CD4-positive, alpha-beta T cell treated with Interleukin-2 at 100 ng/mL for 4 hours (primary cell): ENCODE measurements at places on chromosomes 16 and 17.

- DNase-seq, result no peak
Measured at GRCh38 chr16:24062270-24062817, 193.8 kb upstream of the CACNG3 start.

DNA sequence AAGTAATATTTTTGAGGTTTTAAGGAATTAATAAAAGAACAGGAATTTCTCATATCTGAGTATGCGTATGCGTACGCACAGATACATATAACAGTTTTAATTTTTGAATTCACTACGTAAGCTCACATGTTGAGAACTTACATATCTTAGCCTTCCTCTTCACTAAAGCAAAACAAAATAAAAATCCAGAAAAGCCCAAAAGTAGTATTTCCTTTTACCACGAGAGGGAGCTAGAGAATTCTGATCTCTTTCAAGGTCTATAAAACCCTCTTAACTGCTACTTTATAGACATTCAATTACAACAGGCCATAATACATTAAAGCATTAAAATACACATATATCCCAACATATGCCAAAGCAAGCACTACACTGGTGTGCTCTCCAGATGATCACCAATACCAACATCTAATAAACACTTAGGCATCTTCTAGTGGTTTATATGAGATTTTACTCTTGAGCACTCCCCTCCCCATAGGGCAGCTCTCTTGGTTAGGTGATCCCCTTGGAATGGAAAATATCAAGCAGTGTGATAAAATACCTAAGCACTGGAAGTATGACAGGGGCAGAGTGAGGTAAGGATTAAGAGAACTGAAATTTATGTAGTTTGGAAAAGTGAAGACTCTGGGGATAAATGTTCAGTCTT is 94.0 kb downstream of the SKAP1 start:
- peak; percentile 81 for DNase-seq

GRCh38 chr16:55656691-55657092 is 904 bp downstream of the SLC6A2 start:
- DNase-seq, result no peak

- no peak for DNase-seq
Measured at GRCh38 chr16:1398351-1398750, 16.2 kb downstream of the UNKL start.

DNA sequence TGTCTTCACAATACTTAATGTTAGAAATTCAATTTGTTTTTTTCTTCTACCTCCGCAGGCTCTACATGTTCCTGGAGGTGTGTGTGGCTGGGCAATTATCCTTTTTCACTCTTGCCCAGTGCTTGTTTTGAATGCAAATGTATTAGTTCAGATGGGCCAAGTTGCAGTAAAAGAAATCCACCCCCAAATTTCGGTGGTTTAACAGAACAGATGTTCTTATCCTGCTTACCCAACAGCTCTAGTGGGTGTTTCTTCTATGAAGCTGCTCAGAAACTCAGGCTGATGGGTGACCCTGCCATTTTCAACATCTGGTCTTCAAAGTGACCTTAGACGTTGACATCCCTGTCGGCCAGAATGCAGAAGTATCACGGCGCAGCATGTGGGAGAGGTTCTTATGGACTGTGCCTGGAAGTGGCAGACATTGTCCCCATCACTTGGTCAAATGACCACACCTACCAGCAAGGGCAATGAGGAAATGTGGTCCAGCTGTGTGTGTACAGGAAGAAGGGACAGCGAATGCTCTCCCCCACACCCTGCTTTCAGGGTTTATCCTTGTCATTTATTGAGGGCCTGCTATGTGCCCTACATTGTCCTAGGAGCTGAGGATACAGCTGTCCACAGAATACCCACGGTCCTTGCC is 157.3 kb downstream of the CDH13 start:
- DNase-seq, result no peak

GRCh38 chr17:1123393-1123831 is 56.4 kb downstream of the ABR start:
- DNase-seq, result no peak

DNA sequence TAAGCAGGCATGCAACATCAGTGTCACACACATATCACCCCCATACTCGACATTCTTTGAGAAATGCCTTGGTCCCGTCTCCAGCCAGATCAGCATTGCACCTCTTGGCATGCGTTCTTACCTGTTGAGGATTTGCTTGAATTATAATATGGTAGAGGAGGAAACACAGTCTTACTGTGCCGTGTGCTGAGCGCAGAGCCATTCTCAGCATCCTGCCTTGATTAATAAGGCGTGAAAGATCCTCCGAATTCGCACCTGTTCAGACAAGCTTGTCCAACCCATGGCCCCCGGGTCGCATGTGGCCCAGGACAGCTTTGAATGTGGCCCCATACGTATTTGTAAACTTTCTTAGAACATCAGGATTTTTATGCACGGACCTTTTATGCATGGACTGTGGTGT is 408.1 kb downstream of the WWOX start:
- no peak for DNase-seq

DNA sequence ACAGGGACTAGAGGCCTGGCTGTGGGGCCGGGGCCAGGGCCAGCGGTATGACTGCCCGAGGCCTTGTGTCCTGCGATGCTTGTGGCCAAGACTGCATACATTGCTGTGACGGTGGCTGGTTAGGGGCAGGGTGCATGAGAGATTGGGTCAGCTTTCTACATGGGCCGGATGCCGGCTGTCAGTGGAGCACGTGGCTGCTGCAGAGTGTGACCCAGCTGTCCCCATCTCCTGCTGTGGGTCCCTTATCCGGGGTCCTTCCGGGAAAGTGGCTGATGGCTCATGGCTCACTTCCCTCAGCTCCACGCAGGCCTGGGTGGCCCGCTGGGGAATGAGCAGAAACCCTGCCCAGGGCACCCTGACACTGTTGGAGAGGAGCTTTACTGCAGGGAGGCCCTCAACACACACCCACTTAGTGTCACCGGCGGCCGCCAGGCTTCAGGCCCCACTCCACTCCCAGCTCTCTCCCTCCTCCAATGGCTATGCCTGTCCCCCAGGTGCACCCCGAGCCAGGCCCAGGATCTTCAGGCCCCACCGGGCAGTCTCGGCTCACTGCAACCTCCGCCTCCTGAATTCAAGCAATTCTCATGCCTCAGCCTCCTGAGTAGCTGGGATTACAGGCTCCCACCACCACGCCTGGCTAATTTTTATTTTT is 808 bp upstream of the RGS11 start:
- DNase-seq, result no peak

DNA sequence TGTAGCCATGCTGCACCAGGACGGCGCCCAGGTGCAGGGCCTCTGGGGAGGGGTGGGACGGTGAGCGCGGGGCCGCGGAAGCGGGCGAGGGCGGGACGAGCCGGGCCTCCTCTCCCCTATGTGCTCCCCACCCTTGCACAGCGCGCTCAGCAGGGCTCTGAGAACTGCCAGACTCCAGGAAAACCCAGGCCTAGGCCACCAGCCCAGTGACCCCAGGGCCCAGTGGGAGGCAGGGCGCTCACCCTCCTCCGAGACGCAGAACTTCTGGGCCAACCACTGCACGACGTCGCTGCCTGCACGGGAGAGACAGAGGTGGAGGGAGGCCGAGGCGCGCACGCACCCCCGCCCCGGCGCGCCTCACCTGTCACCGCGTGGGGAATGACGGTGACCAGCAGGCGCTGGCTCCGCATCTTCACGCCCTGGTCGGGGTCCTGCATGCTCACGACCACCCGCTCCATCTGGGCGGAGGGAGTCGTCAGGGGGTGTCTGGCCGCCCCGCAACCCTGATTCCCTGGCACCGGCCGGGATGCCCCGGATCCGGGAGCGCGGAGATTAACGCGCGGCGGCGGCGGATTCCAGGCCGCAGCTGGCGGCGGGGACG is 603 bp downstream of the RGS11 start:
- DNase-seq, result no peak

GRCh38 chr16:77408607-77409006 is 26.2 kb downstream of the ADAMTS18 start:
- no peak for DNase-seq

DNA sequence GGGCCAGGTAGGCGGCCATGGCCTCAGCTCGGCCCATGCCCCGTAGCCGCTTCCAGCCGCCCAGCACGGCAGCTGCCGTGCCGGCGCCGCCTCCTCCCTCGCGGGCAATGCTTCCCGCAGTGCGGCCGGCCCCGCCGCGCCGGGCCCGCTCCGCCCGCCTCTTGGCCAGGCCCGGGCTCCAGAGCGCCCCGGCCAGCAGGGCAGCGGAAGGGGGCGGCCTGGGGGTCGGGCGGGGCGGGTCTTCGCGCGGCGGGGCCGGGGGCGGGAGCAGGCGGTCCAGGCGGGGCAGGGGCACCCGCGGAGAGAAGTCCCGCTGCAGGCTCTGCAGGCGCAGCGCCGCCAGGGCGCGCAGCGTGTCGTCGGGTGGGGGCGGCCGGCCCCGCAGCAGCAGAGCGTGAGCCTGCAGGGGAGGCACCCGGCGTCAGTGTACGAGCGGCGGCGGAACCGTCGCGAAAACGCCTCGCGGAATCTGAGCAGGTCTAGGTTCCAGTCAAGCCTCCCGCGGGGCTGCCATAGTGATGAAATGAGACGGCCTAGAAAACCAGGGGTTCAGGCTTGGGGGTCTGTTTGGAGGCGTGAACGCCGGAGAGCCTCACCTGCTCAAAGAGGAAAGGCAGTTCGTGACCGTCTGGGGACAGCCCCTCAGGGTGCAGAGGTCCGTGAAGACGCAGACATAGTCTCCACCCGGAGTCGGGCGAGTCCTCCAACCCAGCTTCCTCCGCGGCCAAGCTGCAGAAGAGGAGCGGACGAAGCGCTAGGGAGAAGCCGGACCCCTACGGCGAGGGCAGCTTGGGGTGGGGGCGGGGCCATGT is 6.6 kb downstream of the PLEKHH3 start:
- peak; percentile 38 for DNase-seq

DNA sequence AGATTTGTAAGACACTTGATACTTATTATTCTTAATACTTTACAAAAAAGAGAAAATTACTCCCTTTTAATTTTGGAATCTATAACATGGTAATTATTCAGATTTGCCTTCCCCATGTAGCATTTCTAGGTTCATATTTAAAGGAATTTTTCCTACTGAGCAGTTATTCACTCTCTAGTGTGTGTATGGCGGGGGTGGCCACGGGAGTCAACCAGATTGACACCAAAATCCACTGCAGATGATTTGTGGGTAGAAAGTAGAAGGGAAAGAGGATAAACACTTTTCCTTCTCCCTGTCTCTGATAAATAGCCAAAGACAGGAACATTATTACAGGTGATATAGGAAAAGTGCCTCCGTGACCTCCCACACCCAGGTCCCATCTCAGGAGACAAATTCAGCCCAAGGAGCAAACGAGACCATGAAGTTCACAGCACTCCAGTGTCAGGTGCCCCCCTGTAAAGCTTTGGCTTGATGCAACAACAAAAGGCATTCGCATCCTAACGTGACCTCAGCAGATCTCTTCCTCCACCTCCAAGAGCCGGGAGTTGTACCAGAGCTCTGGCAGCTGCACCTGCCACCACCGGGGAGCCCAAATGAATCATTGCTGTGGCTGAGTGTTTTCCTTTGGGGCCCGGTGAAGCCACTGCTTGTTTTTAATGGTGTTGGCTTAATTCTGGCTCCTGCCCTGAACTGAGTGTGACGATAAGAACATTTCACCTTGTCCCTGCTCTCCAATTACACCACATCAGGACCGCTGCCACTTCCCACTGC is 92.7 kb upstream of the NOL11 start:
- no peak for DNase-seq

DNA sequence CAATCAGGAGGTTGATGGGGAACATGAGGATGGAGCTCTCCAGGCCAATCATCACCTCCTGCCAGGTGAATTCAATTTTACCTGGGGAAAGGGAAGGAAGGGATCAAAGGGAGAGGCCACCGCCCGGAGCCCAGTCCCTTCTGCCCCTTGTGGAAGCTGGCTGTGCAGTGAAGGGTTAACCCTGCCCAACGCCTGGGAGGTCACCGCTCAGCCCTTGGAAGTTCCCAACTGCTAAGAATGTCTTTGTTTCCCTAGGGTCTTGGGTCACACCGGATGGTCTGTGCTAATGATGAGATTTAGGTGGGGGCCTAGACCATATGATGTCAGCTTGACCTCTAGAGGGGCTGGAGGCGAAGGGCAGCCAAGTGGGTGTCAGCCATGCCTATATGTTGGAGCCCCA is 52.1 kb upstream of the GCSH start:
- no peak for DNase-seq

GRCh38 chr16:53093162-53093744 is 38.5 kb downstream of the CHD9 start:
- DNase-seq, result no peak

GRCh38 chr17:81518113-81518784 is 5.7 kb upstream of the ACTG1 start:
- no peak for DNase-seq

- no peak for DNase-seq
Measured at GRCh38 chr16:88343271-88343791, 39.4 kb upstream of the ZNF469 start.

DNA sequence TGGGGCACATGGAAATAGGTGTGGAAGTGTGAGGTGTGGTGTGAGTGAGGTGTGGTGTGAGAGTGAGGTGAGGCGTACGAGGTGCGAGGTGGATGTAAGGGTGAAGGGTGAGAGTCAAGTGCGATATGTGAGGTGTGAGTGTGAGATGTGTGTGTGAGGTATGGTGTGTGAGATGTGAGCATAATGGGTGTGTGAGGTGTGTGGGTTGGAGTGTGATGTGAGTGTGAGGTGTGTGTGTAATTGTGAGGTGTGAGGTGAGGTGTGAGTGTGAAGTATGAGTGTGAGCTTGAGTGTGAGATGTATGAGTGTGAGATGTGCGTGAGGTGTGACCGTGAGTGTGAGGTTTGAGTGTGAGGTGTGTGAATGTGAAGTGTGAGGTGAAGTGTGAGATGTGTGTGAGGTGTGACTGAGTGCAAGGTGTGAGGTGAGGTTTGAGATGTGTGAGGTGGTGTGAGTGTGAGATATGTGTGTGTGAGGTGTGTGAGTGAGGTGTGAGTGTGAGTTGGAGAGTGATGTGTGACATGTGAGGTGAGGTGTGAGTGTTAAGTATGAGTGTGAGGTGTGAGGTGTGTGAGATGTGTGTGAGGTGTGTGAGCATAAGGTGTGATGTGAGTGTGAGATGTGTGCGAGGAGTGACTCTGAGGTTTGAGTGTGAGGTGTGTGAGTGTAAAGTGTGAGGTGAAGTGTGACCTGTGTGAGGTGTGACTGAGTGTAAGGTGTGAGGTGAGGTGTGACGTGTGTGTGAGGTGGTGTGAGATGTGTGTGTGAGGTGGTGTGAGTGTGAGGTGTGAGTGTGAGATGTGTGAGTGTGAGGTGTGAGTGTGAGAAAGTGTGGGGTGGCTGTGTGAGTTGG is 354.0 kb downstream of the FOXL1 start:
- no peak for DNase-seq

- DNase-seq, result no peak
Measured at GRCh38 chr16:23729503-23730424, 16.7 kb upstream of the ERN2 start.

DNA sequence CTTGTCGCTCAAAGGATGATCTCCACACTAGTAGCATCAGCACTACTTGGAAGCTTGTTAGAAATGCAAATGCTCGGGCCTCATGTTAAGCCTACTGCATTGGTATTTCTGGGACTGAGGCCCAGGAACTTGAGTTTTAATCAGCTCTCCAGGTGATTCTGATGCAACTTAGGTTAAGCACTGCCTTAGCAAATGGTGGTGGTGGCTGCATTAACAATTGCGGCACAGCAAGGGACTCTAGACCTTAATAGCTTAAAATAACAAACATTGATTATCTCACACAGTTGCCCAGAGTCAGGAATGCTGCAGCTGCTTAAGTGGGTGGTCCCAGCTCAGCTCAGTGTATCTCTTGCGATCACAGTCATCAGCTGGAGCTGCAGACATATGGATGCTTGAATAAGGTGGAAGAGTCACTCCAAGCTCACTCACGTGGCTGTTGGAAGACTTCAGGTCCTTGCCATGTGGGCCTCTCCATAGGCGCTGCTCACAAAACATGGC is 25.8 kb downstream of the HS3ST3A1 start:
- DNase-seq, result no peak

- peak; percentile 72 for DNase-seq
Measured at GRCh38 chr16:84518804-84519341, 14.4 kb upstream of the MEAK7 start.
